ENCODE measurements at places on chromosomes 2 and 18.

DNA sequence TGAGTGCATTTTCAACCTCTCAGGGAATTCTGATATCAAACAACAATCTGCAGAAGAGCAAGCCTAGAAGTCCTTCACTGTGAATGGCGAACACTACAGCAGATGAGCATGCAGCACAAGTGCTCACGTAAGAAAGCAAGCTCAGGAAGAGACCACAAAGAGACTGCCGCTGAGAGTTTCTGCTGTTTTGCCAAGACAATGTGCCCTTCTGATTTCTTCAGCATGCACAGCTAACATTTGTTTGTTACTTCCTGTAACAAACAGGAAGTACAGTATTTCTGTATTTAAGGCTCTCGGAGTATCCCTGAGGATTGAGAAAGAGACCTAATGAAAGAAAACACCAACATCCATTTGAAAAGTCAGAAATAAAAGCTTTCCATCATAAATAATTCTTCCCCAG lies 45.9 kb downstream of the MBOAT2 start:
- no peak for DNase-seq

- no peak for DNase-seq
Measured at GRCh38 chr2:102025016-102025501, 33.3 kb downstream of the IL1R2 start.

DNA sequence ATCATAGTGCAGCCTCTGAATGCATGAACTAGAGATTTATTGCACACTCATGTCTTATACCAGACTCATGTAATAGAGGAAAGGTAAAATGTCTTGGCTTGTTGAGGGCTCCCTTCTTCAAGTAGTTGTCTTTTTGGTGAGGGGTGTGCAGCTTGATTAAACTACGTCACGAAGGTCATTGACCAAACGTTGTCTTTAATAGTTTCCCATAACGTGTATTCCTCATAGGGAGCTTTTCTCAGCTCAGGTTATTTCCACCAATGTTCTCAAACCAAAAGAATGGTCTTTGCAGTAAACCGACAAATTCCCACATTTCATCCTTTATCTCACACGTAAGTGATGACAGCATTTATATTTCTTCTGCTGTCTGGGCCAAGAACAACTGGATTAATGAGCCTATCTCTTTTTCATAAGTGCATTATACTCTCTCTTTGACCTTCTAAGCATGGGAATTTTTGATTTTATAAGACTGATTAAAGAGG lies 547.7 kb upstream of the ZEB2 start:
- no peak for DNase-seq

GRCh38 chr2:239596253-239596652 lies 195.4 kb upstream of the HDAC4 start:
- no peak for DNase-seq

GRCh38 chr2:114005110-114005783 lies 115.4 kb downstream of the ACTR3 start:
- no peak for DNase-seq

DNA sequence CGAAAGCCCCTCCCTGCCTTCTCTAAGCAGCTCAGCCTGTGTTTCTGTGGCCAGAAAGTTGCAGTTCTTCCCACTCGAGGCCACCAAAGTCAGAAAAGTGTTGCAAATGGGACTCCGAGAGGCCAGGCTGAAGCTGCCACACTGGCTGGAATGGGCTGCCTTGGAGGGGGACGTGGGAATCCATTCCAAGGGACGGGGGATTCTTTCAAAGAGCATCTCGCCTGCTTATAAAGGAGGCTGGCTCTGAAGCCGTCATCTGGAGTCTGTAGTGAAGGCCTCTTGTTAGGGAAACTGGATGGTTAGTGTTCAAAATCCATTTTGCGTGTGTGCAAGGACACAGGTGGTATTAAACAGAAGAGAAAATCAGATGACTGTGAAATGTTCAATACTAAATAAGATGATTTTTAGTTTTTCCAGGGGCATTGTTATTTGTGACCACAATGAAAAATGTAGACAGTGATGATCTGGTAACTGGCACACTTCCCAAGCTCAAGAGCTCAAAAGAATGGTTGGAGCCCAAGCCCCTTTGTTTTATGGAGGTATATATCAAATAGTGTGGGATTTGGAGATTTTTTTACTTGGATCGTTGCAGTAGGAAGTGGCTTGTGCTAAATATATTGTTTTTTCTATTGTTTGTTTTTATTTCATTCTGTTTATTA lies 782 bp downstream of the FAM228B start:
- DNase-seq: no peak

DNA sequence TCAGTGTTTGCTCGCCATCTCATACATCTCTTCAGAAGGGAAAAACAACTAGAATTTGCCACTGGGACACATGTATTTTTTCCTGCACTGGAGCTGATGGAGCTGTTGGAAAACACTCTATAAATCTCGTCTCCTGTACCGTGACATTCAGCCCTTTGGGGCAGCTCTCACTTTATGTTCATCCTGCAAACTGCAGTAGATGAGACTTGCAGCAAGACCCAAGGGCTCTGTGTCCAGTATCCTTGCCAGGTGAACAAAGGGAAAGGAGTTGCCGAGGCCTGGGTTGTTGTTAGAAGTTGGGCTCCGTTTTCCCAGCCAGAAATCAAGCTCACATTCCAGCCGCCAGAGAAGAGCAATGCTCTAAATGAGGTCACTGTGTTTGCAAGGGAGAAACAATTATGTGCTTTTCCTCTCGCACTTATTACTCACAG lies 285.1 kb downstream of the SLC4A3 start:
- no peak for DNase-seq

DNA sequence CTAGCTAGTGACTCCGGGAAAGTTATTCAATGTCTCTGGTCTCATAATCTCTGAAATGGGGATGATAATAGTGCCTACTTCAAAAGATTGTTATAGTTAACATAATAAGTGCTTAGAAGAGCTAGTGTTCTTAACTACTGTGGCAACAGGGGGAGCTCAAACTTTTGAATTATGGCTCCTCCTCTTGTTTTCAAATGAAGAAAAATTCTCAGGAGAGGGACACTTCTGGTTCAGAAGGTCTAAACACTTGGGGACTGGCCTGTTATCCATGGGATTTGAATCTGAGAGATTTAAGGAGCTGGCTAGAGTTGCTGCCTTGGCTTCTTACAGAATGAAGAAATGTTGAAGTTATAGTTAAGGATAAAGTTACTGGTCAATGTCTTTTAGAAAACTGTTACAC lies 92.2 kb upstream of the ITGB6 start:
- DNase-seq: no peak

DNA sequence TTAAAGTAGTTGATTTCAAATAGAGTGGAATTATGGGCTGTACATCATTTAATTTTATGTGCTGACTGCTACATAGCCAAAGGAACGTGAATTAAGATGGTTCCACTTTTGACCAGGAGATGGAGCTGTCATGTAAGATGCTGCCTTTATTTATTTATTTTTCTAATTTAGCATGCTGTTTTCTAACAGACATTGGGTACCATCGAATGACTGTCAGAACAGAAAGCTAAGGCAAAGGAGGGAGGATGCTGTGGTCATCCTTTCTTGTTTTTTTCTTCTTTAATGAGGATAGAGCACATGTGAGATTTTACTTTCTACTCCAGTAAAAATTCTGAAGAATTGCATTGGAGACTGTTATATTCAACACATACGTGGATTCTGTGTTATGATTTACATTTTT lies at the start of gene SCN2A:
SCN2A (plus strand) TSS at position 185 of the 400 bp plus-strand sequence. CDS start 56,410 bp downstream, outside the sequence.
- no peak for DNase-seq

DNA sequence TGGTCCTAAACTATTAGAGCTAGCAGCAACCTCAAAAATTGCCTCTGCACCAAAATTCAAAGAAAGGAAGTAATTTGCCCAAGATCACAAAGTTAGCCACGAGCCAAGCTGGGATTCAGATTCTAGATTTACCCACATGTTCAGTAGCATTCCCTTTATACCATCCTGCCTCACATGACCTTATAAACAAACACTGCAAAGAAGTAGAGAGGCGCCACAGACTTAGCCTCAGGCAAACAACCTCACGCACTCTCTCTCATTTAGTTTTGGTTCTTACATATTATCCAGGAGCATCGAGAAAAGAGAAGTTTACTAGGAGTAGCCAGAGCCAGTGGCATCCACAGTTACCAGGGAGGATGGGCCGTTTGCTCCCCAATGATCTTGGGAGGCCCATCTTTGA lies 226.6 kb downstream of the OSR1 start:
- DNase-seq: no peak

GRCh38 chr2:218238887-218239286 lies 21.9 kb downstream of the ARPC2 start:
- no peak for DNase-seq

DNA sequence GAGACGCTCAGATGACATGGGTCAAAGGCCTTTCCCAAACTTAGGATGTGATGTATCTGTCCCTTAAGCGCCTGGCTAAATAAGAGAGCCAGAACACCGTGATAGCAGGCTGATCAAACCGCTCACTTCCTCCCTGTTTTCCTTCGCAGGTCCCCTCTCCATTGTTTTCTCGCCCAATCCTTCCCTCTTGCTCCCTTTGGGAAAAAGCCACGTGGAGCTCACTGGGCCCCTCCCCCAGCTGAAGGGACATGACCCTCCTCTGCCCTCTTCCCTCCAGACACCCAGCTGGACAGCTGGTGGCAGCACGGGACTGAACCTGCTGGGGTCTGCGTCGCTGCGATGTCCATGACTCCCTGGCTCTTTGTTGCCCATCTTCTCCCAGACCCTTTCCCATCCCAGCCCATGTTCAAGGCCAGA lies 201.7 kb downstream of the TNS1 start:
- peak; percentile 16 for DNase-seq

DNA sequence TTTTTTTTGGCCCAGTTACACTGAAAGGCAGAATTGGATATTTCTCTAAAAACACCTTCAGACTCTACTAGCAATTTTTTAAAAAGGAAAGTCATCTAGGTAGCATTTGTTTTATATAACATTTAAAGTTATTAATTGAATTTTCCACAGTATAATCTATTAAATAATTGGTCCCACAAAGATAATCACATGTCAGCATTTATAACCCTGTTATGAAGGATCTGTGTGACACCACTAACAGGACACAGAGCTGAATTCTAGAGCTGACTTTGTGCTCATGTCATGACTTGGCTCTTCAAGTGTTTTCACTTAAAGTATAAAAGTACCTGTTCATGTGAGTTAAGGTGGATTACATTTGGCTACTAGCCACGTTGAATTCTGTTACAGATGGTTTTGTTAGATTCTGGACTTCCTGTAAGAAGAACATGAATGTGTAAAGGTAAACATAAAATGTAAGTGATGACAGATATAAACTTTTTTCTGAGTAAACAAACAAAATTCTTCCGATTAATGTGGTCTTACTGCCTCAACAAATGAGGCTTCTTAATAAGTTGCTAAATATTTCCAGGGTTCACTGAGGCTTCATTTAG lies 69.1 kb upstream of the PROKR1 start:
- DNase-seq: no peak

DNA sequence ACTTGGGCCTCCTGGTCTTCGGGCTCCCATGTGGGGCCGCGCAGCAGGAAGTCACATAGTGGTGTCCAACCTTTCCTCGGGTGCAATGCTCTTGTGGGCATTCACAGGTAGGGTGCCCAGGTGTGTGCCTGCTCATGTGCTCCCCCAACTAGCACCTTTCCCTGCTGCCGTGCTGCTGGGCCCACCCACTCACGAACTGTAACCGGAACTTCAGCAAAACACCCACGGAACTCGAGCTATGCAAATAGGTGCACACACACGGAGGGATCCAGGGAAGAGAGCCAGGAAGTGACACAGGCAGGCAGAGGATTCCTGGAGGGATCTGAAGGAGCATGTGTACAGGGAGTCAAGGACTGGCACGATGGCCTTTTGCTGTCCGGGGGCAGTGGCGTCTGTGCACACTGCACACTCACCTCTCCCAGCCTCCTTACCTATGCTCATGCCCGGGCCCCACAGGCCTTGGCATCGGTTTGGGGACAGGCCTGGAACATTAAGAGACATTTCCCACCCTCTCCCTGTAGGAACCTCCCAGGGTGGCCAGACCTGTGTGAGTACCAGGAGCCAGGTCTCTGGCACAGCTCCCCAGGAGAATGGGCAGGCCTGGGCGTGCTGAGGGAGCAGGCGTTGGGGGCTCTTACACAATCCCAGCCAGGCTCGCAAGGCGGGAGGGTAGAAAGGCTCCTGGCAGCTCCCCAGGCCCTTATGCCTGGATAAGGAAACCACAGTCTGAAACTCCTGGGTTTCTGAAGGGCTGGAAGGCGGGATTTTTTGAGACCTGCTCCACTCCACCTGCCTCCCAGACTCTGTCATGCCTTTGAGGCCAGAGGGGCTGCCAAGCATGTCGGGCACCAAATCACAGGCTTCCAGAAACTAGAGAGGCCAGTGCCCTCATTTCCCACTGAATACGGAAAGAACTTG lies 6.6 kb upstream of the PTMA start:
- no peak for DNase-seq

GRCh38 chr18:72107647-72108383 lies 436.3 kb downstream of the CBLN2 start:
- no peak for DNase-seq

GRCh38 chr2:9668687-9669345 lies 38.0 kb upstream of the YWHAQ start:
- DNase-seq: no peak

DNA sequence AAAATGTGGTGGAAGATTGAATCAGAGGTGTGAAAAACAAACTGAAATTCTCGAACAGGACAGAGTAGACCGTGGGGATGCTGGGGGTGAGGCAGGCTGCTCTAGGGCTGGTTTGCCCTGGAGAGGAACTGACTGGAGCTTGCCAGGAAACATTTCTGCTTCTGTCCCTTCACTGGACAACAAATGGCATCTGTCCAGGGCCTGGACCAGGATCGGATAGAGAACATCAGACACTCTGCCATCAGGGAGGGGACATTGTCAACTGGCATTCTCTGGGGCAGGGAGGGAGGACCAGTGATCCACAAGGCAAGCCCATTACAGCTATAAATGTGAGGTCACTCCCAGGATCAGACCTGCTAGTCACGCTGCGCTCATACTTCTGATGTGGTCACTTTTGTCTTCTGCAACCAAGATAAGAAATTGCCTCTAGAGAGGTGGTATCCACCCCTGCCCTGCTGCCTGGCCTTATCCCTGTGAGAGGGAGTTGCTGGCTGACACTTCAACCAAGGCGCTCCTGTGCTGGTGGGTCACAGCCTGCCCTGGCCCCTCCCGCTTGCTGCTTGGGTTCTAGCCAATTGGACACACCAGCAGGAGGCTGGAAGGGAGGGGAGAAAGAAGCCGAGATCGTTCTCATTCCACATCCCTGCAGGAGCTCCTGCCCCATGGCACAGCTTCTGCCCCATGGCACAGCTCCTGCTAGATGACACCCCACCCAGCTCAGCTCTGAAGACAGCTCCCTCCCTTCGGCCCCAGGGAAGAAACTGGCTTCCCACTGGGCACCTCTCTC lies 8.7 kb downstream of the NPPC start:
- no peak for DNase-seq

All from 8988T (cell line).